NCI-H2227 treated with DMSO at 0.1 percent for 48 hours (cell line): ENCODE measurements at places on chromosomes 6 and 20.
A peak's percentile ranks its signal among the peaks of the same experiment; 100 is the strongest.

DNA sequence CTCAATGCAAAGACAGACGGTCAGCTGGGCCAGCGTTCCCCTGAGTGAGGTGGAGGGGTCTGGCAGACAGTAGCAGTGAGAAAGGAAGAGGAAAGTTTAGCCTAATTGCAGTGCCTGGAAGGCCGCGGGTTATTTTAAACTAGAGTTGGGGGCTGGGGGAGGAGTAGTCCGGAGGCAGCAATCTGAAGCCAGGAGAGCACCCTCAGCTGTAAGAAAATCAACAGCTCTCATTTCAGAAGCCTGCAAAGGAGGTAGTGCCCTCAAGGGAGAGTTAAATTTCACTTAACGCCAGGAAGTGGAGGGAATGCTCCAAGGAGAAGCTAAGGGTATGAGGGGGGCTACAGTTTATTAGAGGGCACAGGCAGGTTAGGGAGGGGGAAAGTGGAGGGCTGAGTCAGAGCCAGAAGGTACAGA is 26.9 kb downstream of the RING1 start:
- DNase-seq, result no peak

DNA sequence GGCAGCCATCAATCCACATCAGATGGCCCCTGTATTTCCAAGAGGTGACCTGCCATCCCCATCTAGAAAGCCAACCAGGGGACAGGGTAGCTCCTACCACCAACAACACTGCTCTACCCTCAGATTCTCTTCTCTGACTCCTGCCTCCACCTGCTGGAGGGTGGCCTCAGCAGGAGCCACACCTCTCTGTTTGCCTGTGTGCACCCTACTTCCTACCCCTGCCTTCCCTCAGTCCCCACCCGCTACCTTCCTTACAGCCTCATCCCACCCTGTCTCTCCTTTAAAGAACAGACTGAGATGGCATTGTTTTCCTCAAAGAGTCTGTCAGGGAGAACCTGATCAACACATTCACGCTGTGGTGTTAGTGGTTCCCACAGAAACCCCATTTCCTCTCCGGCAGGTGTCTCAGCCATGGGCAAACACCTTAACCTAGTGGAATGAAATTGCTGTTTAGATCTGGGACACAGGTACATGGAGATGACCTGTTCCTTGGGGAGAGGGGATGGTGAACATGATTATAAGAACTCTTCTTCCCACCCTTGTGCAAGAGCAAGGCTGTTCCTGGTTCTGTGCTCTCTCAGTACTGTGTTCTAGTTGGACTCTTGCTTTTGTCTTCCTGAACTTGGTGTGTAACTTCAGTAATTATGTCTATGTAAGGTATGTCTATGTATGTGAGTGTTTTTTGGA is 1.8 kb downstream of the ENTPD6 start:
- no peak for DNase-seq

DNA sequence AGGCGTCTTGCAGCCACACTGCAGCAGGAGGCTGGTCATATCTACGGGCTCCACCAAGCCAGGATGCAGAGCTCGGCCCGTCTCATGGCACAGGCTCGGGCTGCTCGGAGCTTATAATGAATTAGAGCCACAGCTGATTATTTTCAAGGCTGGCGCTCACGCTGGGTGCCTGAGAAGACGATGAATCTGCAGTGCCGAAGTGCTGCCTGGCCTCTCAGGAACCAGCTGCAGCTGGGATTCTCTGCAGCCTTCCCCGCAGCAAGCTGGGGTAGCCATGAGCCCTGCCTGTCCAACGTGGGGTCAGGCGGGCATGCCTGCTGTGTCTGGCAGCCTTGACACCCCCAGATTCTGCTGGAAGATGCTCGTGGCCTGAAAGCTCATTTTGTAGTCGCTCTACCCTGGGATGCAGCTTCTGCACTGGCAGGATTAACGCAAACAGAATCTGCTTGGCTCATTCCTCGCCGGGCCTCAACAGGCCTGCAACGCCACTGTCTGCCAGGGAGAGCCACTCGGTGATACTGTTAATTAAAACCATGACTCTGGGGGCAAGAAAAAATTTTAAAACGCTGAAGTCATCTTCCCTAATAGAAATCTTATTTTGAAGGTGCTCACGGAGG is 104.3 kb downstream of the CDH26 start:
- DNase-seq, result peak; percentile 70

GRCh38 chr6:169130113-169130512 is 123.5 kb downstream of the THBS2 start:
- no peak for DNase-seq

GRCh38 chr6:14037402-14038277 is 79.9 kb upstream of the CD83 start:
- DNase-seq, result no peak

DNA sequence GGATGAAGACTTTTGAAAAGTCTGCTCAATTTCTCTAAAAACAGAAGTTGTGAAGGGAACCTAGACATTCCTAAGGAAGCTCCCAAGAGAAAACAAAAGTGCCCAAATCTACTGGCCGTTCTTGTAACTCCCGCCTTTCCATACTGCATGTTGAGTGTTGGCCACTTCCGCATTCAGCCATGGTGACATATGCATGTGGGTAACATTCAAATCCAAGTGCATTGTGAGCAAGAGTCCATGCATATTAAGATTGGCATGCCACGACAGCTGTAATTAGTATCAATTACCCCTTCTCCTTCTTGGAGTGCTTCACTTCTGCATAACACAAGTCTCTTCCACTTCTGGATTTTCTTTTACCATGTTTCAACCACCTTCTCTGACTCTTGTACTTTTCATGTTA is 8.4 kb downstream of the SLC35D3 start:
- DNase-seq, result no peak

- DNase-seq, result no peak
These were observed 121.9 kb upstream of the BTN3A2 start for GRCh38 chr6:26243132-26243531.

DNA sequence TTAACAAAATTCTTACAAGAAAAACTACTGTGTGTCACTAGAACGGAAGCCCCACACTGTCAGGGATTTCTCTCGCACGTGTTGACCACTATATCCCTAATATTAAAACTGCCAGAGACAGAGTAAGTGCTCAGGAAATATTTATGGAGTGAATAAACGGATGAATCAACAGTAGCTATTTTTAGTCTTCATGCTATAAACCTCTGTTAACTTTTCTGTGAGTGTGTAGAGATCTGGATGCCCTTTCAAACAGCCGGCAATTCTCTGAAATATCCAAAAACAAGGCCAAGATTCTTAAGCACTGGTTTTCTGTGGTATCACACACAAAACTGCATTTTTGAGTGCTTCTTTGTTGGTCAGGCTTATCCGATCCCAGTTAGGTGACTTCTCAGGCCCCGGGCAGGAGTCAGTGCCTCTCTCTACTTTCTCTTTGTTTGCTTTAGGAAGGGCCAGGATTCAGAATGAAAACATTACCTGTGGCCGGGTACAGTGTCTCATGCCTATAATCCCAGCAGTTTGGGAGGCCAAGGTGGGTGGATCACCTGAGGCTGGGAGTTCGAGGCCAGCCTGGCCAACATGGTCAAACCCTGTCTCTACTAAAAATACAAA is 15.7 kb downstream of the ATP9A start:
- no peak for DNase-seq

- DNase-seq, result no peak
These were observed 13.6 kb downstream of the ITPA start for GRCh38 chr20:3222635-3223600.

DNA sequence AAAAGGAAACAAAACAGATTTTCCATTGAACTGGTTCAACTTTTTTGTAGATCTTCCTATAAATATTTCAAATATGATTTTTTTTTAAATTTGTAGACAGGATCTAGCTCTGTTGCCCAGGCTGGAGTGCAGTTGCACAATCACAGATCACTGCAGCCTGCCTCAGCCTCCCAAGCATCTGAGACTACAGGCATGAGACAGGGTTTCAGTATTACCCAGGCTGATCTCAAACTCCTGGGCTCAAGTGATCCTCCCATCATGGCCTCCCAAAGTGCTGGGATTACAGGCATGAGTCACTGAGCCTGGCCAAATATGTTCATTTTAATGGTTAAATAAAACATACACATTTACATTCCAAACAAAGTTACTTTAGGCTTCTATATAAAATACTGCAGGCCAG is 33.6 kb downstream of the SAMHD1 start:
- no peak for DNase-seq

GRCh38 chr20:49517805-49518100 is 35.3 kb upstream of the KCNB1 start:
- no peak for DNase-seq

- no peak for DNase-seq
These were observed 43.4 kb upstream of the QKI start for GRCh38 chr6:163371129-163371528.

- no peak for DNase-seq
These were observed 27.9 kb downstream of the GSS start for GRCh38 chr20:34927736-34928135.

DNA sequence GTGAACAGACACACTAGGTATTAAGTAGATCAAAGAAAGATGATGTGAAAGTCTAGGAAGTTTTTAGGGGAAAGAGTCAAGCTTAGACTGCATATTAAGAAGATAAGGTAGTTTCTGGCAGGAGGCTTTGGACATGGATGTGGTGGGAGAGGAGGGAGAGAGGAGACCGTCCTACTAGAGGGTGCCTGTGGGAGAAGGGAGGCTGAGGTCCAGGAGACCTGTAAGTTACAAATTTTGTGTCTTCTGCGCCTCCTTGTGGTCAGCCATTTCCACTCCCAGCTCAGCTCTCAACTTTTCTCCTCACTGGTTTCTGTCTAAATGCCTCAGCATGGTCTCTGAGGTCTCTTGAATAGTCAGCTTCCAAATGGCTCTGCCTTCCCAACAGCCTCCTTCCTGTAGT is 193.5 kb downstream of the UNC5CL start:
- no peak for DNase-seq

DNA sequence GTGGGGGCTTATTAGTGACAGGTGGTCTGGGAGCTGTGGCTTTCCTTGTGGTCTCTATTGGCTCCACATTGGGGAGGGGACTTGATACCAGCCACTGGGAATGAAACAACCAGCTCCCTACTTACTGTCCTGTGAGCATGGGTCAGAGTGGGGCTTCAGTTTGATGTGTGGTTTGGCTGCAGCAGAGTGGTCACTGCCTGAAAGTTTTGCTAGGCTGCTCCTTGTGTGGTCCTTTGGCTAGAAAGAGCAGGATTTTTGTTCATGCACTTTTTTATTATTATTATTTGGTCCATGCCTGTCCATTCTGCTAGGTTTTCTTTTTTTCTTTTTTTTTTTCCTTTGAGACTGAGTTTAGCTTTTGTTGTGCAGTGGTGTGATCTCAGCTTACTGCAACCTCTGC is 7.5 kb upstream of the TMEM14B start:
- no peak for DNase-seq

DNA sequence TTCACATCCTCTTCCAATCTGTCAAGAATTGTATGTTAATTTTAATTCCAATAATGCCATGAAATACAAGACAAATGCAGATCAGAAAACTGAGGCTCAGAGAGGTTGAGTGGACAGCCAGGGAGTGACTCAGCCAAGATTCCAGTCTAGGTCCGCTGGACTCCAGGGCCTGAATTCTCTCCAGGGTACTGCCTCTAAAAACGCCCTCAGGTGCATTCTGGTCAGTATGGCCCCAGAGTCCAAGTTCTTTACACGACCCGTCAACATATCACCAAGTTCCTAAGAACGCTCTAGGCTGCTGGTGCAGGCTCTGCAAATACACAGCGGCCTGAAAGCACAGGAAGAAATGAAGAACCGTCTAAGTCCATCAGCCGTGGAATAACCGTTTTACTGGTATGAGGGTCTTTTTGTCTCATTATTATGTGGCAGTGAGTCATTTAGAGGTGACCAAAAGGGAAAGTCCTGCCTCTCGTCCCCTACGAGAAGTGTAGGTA is 709 bp upstream of the ASXL1 start:
- DNase-seq, result no peak

DNA sequence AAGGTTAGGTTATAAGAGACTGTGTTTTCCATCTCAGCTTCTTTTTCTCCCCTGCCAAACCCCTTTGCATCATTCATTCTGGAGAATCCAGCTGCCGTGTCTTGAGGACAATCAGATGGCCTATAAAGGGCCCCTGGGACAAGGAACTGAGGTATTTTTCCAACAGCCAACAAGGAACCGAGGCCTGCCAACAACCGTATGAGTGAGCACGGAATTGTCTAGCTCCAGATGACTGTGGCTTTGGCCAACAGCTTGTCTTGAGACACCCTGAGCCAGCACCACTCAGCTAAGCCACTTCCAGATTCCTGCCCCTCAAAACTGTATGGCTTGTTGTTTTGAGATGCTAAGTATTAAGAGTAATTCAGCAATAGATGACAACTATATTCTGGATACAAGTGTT is 433.7 kb upstream of the HSF2 start:
- DNase-seq, result no peak

DNA sequence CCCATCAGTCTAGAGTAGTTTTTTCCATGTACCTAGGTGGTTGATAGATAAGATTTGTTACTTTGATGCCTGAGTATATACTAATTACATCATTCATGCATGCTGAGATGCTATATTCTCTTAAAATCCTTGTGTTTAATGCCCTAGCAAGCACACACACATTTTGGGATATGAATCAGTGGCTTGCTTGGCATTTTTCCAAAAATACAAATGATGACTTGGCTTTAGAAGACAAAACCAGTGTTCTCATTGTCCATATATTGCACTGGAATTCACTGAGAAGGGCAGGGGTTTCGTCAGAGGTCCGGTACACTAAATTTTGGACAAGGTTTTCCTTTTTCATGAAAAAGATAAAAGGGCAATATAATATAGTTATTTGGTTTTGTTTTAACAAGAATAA is 24.9 kb downstream of the GTPBP2 start:
- no peak for DNase-seq

DNA sequence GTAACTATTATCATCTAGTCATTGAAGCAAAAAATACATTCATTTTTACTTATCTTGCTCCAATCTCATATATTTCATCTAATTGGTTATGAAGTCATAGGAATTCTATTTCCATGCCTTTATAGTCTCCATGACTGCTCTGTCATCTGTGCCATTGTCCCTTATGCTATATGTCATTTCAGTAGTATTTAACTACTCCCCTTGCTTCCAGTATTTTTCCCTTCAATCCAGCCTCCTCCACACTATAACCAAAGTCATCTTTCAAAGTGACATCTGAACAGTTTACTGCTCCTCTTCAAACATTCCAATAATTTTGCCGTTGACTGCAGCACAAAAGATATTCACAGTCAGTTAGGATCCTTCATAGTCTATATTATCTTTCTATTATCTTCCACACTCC is 216.6 kb upstream of the HS3ST5 start:
- peak; percentile 2 for DNase-seq

DNA sequence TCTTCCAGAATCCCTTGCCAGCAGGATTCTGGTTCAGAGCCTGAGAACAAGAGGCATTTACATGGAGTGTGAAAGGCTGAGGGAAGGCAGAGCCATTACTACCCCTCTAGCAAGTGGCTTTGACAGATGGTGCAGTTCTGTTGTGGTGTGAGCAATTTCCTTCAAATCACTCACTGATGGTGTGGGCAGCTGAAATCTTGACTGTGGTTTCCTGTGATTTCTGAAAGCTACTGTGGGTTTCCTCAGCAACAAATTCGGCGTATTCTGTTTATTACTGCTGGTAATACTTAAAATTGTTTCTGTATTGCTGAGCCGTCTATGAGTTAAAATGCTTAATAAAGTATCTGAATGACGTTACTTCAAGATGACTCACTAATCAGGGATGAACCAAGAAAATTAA is 181.5 kb upstream of the TCF21 start:
- DNase-seq, result no peak

GRCh38 chr6:107118976-107119375 is 3.7 kb upstream of the BEND3 start:
- DNase-seq, result no peak
